ENCODE measurements at places on chromosomes 5 and 9.

GRCh38 chr5:111469903-111470302 lies 42.4 kb downstream of the STARD4 start:
- DNase-seq: no peak

GRCh38 chr5:69268899-69269298 lies 34.2 kb downstream of the CDK7 start:
- no peak for DNase-seq

DNA sequence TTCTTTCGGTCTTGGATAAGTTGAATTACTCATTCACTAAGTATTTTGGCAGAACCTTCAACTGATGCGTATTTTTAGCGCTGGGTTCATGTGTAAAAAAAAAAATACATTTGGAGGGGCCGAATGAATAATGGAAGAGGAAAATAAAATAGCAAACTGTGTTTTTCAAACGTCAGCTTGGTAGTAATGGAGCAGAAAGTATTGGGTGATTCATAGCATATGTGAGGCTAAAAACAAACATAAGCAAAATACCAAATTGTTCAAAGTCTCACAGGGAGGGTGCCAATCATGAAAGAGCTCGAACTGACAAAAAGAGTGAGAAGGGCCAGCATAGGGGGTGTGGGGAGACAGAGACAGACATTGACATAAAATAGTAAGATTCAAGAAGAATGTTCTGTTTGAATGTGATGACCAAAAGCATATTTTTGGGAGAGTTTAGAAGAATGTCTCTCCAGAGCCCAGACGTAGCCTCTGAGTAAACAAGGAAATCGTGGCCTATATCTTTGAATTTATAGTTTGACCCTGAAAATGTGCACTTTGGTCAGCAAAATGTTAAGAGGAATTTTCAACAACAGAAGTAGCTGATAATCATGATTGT lies 174.9 kb upstream of the HMHB1 start:
- DNase-seq: peak; percentile 37

DNA sequence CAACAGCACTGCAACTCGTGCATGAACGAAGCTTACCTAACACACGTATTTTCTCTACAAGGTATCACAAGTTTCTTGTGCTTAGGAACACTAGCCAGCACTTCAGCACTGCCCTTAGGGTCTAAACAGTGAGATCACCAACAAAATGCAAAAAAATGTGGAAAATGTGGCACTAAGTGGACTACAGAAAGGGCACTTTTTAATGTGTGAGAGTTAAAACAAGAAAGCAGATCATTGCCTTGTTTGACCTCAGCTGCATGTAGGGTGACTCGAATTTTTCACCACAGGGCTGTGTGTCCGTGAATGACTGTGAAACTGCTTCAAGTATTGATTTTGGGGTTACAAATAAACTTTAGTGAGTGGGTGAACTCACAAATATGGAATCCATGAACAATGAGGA lies 90.5 kb downstream of the MARCHF3 start:
- DNase-seq: no peak

Measured in brain microvascular endothelial cell (primary cell).